NCI-H2081 (cell line): ENCODE measurements at places on chromosomes 2 and 18.

- no peak for DNase-seq
Observed at GRCh38 chr18:60197671-60198462, 174.7 kb downstream of the MC4R start.

GRCh38 chr2:54158311-54158710 is 42.9 kb downstream of the ACYP2 start:
- DNase-seq = no peak

DNA sequence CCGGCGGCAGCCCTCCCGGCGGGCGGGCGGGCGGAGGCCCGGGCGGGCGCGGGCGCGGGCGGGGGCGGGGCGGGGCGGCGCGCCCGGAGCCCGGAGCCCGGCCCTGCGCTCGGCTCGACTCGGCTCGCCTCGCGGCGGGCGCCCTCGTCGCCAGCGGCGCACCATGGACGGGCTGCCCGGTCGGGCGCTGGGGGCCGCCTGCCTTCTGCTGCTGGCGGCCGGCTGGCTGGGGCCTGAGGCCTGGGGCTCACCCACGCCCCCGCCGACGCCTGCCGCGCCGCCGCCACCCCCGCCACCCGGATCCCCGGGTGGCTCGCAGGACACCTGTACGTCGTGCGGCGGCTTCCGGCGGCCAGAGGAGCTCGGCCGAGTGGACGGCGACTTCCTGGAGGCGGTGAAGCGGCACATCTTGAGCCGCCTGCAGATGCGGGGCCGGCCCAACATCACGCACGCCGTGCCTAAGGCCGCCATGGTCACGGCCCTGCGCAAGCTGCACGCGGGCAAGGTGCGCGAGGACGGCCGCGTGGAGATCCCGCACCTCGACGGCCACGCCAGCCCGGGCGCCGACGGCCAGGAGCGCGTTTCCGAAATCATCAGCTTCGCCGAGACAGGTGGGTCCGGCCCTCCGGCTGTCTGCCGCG is at the start of gene INHBB:
Gene INHBB (plus strand): TSS at position 111 of the 641 bp plus-strand sequence. CDS start 53 bp downstream, at position 164.
- peak; percentile 58 for DNase-seq

DNA sequence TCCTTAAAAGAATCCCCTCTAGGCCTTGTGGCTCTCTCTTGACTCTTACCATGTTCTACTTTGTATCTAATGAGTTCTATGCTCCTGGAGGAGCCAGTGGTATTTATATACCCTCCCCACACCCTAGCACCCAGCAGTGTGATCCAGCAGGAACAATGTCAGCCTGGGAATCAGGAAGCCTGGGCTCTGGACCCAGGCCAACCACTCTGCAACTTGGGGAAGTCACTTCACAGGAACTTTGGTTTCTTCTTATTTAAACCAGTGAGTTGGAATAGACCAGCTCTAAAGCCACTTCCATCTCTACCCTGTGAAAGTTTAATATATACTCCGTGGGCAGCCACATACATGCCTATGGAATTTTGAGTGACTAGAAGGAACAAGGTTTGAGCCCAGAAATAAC is 11.6 kb upstream of the SPTBN1 start:
- DNase-seq = no peak

DNA sequence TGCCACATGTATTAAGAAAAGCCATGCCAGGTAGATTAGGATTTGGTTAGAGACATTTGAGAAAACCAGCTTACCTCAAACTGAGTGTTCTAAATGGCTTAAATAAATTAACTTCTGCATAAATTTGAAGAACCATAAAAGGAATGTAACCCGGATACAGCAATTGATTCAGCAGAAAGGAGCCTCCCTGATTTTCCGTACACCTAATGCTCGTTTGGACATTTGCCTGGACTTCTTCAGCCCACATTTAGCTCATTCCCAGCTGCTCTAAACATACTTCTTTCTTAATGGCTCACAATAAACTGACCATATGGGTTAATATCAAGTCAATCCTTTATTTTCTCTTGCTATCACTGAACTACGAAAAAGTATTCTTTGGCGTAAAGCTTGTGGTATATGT is 392.4 kb downstream of the ZNF516 start:
- no peak for DNase-seq

DNA sequence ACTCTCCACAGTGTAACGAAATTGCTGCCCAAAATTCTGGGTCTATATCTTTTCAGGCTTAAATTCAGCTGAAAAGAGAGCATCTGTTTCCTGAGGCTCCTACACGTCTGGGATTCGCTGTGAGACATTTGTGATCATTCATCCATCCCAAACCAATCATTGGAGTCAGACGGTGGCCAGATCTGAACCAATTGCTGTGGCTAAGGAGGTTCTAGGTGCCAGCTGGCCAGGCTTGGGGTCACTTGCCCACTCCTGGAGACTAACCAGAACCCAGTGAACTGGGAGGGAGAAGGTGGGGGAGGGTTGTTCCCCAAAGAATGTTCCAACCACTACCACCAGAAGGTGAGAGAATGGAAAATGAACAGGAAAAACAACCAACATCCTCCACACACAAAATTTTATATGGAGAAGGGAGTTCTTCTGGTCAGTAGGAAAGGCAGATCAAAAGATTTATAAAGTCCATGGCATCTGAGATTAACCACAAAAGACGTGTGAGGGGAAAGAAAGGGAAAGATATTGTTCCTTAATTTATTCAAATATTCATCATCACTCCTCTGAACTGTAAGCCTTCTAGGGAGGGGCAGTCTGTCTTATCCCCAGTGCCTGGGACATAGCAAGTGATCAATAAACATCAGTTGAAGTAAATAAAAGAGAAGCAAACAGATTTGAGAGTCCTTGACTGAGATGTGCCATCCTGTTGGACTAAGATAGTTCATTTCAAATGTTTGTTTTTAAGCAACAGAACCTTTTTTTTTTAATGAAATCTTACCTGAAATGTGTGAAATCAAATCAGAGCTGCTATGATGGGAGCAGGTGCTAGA is 3.0 kb upstream of the RTKN start:
- DNase-seq = no peak

DNA sequence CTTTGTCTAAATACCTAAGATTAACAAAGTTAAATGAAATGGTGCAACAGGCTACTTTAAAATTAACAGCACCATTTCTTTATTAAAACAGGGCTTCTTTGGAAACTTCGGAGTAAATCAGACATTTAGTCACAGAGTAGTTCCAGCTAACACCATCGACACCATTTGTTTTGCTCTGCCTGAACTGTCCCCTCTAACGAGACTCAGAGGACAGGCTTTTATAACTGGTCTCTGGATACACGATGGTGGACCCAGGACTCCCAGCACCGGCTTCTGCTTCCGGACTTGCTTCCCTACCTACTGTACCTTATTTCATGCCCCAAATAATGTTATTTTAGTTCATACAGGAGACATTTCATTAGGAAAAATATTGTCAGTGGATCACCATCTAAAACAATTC is 252.1 kb downstream of the XIRP2 start:
- DNase-seq = no peak

GRCh38 chr18:46302528-46303485 is 198.6 kb downstream of the HAUS1 start:
- no peak for DNase-seq

GRCh38 chr2:139940686-139941085 is 1160.5 kb upstream of the NXPH2 start:
- DNase-seq = no peak

- no peak for DNase-seq
Observed at GRCh38 chr2:239380831-239381708, 19.8 kb downstream of the HDAC4 start.

DNA sequence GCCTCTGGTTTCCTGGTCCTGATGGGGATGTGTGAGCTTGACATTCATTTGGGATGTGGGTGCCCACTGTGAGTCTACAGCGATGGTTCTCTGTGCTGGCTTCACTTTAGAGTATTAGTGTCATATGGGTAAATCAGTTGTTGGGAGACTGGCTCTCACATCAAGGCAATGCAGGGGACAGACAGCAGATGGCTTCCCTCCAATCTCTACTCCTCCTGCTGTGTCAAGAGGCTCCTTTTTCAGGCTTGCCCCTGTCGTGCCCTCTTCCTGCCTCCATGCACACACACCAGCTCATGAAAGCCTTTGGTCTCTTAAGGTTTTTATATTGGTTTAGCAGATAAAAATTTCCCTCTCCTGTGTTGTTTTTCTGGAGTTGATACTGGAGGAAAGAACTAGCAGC is 315.6 kb downstream of the RDH14 start:
- DNase-seq = no peak

DNA sequence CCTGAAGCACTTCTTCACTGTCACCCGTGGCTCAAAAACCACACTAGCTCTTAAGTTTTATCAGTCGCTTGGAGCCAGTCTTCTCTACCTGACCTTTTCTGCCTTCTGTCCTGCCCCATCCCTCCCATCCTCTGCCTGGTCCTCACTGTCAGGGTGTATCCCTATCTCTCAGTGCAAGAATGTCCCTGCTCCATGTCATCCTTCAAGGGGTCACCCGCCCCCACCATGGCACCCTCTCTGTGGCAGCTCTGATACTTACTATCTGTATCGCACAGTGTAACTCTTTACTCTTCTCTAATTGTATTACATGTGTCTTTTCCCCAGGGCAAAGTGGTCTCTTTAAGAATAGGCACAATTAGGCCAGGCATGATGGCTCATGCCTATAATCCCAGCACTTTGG is 4.4 kb downstream of the VAMP5 start:
- no peak for DNase-seq

DNA sequence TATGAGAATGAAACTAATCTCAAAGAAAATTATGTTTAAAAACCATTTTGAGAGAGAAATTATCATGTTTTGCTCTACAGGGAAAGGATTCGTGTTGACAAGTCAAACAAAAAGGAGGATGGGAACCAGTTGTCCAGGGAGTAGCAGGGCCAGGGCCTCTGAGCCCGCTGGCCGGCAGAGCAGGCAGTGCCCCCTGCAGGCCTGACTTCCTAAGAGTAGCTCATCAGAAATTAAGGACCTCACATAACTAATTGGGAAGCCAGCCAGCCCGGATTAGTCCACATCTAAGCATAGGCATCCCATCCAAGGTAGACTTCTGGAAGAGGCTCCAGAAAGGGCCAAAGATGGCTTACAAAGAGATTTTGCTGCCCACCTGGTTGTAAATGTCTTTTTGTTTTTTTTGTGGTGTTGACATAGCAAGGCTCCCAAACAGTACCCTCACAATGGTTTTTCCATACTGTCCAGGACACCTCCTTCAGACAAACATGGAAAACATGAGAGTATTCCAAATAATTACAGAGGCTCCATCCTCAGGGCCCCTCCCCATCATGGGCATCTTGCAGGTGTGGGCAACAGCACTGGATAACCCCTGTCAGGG is 241.2 kb upstream of the TANK start:
- DNase-seq = peak; percentile 25

GRCh38 chr2:74578408-74578807 is 23.9 kb downstream of the DOK1 start:
- no peak for DNase-seq

GRCh38 chr2:170647741-170648436 is 67.2 kb upstream of the SP5 start:
- DNase-seq = no peak

DNA sequence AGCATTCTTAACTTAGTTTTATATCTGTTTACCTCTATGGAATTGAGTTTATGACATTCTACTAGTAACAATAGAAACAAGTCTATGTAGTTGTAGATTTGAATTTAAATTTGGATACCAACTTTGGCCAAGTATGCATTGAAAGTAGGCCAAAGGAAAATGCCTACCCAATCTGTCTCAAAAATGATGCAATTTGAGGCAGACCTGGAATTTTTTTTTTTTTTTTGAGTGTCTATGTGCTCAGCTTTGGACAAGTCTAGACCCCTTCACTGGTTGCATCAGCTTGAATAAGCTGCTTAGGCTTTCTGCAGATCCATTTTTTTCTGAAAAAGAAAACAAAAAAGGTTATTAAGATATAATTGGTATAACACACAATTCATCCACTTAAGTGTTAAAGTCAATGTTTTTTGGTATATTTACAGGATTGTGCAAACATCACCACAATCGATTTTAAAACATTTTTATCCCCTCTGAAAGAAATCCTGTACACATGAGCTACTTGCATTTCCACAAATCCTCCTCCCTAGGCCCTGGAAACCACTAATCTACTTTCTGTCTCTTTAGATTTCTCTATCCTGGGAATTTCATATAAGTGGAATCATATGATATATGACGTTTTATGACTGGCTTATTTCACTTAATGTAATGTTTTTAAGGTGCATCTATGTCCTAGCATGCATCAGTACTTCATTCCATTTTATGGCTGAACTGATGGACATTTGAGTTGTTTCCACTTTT is 185.1 kb upstream of the CCDC68 start:
- no peak for DNase-seq

DNA sequence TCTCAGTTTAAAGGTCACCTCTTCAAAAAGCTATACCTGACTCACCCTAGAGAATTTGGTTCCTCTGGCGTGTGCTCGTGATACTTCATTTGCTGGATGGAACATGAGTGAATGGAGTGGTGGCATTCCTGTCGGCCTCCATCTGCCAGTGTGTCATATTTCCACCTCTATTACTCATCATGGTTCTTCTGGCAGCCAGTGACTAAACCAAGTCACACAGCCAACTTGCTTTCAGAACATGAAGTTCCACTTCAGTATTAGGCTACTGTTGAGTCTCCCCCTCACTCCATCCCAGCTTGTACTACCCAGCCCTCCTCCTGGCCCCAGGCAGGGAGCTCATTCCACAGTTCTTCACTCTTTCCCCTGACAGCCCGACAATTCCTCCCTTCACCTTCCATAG is 169.8 kb downstream of the MREG start:
- DNase-seq = no peak

GRCh38 chr2:126856403-126856802 is 42.3 kb upstream of the TEX51 start:
- DNase-seq = no peak

GRCh38 chr2:8297376-8298231 is 384.3 kb upstream of the ID2 start:
- no peak for DNase-seq

DNA sequence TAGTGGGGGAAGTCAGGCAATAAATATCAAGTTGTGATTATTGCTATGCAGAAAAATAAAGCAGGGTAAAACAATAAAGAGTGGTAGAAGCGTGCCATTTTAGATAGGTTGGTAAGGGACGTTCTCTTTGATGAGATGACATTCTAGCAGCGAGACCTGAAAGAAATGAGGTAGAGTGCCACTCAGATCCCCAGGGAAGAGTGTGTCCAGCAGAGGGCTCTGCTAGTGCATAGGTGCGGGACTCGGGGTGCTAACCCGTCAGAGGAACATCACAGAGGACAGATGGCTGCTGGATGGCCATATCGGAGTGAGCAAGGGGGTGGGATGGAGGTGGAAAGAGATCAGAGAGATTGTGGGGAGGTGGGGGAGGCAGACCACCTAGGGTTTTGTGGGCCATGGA is 16.3 kb upstream of the GTF2A1L start:
- DNase-seq = peak; percentile 17

- DNase-seq = peak; percentile 30
Observed at GRCh38 chr2:106572541-106573450, 85.6 kb downstream of the CD8B2 start.

- DNase-seq = peak; percentile 2
Observed at GRCh38 chr2:138724327-138724726, 55.9 kb downstream of the NXPH2 start.

DNA sequence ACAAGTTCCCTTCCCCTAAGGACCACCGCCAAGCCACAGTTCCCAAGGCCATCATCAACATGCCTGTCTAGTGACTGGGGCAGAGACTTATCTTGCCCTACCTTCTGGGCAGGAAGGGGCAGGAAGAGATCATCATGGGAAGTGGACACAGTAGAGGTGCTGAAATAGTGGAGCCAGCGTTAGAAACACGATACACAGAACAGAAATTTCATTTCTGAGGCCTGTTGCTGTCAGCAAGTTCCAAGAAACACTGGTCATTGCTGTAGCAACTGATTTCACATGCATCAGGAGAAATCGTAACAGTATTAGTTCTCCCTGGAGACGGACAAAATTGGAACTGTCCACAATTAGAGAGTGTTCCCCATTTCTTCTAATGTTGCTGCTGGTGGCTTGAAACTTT is 83.0 kb downstream of the COLEC12 start:
- DNase-seq = no peak

- no peak for DNase-seq
Observed at GRCh38 chr2:190657474-190658255, 8.8 kb downstream of the NAB1 start.
